T follicular helper cell (primary cell): ENCODE measurements at places on chromosomes 1 and 21.

- DNase-seq: no peak
These were observed 8.3 kb downstream of the BCAR3 start for GRCh38 chr1:93673163-93673829.

DNA sequence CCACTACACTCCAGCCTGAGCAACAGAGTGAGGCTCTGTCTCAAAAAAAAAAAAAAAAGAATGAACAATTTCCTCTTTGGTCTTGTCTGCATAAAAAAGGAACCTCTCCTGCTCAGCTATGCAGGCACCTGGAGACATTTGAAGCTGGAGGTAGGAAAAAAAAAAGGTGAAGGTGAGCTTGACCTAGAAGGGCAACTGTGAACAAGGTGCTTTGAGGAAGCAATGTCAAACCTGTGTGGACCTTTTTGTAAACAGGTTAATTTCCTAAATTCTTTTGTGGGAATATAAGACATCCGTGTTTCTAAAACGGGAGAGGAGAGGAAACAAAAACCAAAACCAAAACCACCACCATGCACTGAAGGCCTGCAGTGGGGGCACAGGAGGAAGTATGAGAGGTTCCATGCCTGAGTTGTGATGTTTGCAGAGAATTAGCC lies 77.5 kb downstream of the SLC45A1 start:
- DNase-seq: no peak

DNA sequence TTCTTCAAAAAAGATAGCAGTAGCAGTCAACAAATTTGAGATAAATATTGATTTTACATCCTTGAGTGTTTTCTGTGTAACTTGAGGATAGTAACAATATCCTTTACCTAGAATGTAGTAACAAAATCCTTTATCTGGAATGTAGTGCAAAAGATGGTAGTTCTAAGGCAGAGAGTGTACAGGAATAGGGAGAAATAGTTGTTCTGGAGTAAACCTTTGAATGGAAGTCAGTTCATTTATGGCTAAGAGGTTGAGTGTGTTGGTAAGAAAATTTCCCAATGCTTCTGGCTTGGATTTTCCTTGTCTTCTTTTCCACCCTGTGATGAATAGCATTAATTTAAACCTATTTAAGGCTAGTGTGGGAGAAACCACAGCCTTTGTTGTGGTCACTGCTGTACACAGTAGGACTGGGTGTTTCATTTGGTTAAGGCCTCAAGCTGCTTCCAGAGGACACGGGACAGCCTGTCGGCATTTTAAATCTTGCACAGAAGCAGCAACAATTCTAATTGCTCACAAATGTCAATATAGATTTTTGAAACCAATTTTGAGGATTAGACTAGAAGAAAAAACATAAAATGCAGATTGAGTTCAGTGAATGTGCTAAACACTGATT lies 11.3 kb downstream of the NFIA start:
- no peak for DNase-seq

GRCh38 chr1:40361201-40361600 lies 12.3 kb upstream of the SMAP2 start:
- DNase-seq: no peak

DNA sequence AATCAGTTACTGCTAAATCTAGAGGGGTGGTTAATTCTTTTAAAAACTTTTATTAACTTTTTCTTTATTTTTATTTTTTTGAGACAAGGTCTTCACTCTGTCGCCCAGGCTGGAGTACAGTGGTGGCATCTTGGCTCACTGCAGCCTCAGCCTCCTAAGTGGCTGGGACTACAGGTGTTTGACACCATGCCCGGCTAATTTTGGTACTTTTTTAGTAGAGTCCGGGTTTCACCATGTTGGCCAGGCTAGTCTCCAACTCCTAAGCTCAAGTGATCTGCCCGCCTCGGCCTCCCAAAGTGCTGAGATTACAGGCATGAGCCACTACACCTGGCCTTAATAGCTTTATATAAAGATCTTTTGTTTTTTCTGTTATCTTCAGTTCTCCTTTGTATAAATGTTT lies 11.9 kb downstream of the ZYG11B start:
- no peak for DNase-seq

DNA sequence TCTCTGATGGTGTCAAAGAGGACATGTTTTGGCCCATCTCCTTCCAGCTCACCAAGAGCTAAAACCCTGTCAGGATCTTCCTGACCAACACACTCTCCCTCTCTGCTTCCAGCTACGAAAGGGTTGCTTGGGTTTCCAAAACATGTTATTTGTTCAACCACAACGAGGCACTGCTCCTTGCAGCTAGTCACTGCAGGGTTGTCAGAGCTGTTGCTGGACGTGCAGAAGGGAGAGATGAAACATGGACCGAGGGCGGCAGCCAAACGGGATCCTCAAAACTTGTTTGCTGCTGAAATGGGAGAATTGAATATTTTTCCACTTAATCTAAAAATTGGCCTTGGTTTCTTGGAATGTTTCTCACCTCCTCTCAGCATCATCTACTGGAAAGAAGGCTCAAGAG lies 12.4 kb downstream of the ZBTB18 start:
- DNase-seq: no peak

DNA sequence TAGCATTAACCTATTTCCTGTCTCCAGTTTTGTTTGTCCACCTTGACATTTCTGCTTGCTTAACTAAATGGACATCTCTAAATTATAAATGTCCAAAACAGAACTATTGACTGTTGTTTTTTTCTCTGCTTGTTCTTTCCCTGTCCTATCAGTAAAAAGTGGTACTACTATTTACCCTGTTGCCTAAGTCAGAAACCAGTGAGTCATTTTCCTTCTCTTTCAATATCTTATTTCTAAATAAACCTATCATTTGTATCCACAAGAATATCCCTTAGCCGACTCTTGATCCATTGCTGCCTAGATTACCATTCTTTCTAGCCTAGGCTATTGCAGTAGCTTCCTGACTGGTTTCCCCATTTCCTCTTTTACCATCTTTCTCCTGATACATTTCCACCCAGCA lies 22.5 kb downstream of the MIER1 start:
- no peak for DNase-seq

GRCh38 chr1:111399792-111400610 lies 27.5 kb downstream of the OVGP1 start:
- DNase-seq: peak; percentile 13

DNA sequence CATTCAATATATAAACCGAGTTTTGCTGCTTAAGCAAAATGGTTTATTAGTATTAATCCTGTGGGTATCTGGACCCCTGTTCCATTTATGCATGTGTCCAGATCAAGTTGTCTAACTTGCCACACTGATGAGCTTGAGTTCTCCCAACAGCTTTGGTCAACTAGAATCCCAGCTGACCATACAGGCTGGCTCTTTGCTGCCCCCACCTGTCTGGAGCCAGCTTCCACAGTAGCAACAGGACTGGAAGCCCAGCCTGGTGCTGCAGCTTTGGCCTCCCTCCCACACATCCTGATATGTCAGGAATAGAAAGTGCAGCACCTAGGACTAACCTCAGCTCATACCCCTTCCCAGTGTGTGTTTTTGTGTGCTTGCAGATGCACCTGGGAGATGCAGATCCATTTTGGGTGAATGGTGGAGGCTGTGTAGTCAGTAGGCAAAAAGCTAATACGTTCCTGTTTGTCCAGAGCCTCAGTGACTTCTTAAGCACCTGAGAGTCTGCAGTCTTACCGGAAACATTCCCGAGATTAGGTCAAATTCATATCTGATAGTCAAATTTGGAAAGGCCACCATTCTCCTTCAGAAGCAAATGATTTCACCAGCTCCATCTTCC lies 40.9 kb upstream of the BEND5 start:
- no peak for DNase-seq

DNA sequence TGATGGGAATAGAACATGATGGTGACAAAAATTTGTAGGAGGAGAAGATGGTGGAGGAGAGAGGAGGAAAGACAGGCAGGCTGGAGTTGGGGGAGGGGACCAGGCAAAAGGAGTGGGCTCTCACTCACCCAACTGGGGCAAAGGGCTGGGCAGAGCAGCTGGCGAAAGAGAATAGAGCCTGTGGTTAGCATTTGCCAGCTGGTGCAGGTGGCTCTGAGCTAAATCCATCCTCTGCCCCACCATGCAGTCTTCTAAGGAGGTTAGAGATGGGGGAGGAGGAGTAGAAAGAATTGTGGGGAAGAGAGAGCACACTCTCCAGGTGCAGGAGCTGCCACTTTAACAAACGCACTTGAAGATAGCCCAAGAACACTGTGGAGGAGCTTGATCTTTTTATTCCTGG lies 27.6 kb upstream of the SLAMF1 start:
- no peak for DNase-seq

- DNase-seq: no peak
These were observed 20.4 kb upstream of the ITLN2 start for GRCh38 chr1:160975026-160975425.
